ENCODE measurements at places on chromosomes 13 and 19.

- no peak for DNase-seq
Observed at GRCh38 chr13:103351035-103351828, 285.0 kb upstream of the SLC10A2 start.

DNA sequence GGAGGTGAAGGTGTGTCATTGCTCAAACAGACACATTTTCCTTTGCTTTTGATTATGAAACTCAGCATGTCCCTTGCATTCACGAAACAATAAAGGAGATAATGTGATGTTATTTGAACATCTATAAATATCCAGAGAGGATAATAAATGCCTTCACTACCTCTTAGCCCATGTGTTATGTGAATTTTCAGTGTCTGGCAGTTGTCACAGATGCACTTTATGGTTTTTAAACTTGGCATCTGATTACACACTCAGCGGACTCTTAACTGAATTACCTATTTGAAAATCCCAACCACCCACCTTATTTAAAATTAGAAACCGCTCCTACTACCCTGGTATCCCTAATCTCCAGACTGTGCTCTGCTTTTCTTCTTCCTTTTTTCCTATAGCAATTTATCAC lies 254.2 kb downstream of the COG6 start:
- no peak for DNase-seq

DNA sequence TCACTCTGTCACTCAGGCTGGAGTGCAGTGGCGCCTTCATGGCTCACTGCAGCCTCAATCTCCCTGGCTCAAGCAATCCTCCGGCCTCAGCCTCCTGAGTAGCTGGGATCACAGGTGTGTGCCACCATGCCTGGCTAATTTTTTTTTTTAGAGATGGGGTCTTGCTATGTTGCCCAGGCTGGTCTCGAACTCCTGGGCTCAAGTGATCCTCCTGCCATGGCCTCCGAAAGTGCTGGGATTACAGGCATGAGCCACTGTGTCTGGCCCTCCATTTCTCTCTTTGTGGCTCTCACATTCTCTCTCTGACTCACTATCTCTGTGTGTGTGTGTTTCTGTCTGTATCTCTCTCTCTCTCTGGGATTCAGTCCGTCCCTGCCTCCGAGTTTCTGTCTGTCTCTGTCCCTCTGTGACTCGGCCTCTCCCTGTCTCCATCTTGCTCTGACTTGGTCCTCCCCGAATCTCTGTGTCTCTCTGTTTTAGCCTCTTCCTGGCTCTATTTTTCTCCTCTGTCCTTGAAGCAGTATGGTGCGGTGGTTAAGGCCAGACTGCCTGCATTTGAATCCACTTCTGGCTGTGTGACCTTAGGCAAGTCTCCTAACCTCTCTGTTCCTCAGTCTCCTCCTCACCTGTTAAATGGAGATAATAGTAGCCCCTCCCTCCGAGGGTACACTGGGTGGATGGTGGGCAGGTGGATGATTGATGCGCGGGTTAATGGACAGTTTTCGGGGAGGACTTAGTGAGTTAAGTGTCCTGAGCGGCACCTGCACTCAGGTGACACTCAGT lies 11.0 kb downstream of the MEIS3 start:
- no peak for DNase-seq

GRCh38 chr19:33292595-33293254 lies 9.6 kb downstream of the CEBPA start:
- DNase-seq = no peak

DNA sequence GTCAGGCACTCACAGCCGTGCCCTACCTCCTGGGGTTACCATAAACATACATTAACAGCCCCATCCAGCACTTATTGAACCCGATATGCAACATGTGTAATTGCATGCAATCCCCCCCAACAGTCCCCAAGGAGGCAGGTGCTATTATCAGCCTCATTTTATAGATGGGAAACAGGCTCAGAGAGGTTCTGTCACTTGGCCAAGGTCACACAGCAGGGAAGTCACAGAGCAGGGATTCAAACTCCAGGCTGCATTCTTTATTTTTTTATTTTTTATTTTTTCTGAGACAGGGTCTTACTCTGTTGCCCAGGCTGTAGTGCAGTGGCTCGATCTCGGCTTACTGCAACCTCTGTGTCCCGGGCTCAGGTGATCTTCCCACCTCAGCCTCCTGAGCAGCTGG lies 38.4 kb upstream of the TNFAIP8L1 start:
- no peak for DNase-seq

- no peak for DNase-seq
Observed at GRCh38 chr19:7199613-7200533, 94.3 kb downstream of the INSR start.

- DNase-seq = no peak
Observed at GRCh38 chr19:40553885-40554857, 22.5 kb upstream of the SHKBP1 start.

- no peak for DNase-seq
Observed at GRCh38 chr13:38707460-38707859, 20.6 kb downstream of the FREM2 start.

GRCh38 chr13:29254626-29255370 lies 340.7 kb downstream of the SLC7A1 start:
- DNase-seq = no peak

- DNase-seq = no peak
Observed at GRCh38 chr13:86831084-86831483, 840.1 kb upstream of the SLITRK5 start.

DNA sequence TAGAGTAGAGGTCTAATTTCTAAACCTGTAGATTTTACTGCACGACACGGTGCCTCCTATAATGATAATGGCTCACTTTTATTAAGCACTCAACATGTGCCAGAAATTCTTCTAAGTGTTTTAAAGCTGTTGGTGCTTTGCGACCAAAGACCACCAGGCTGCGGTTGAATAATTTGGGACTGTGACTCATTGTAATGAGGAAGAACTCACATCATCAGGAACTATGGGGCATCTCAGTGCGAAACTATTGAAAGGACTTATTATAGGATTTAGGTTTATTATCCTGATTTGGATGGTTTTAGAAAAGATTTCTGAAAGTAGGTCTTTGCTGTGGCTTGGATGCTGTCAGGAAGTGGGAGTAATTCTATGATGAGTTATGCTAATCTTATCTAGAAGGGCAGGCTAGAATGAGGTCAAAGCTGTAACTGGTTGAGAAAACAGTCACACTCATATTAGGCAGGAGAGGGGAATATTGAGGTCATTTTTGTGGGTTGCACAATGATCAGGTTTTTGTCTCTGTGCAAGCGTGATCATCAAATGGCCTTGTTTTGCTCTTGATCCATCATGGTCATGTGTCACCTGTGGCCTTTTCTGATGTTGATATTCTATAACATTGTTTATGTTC lies 266.8 kb downstream of the PCDH20 start:
- no peak for DNase-seq

- DNase-seq = no peak
Observed at GRCh38 chr19:36051236-36051635, 2.8 kb downstream of the THAP8 start.

DNA sequence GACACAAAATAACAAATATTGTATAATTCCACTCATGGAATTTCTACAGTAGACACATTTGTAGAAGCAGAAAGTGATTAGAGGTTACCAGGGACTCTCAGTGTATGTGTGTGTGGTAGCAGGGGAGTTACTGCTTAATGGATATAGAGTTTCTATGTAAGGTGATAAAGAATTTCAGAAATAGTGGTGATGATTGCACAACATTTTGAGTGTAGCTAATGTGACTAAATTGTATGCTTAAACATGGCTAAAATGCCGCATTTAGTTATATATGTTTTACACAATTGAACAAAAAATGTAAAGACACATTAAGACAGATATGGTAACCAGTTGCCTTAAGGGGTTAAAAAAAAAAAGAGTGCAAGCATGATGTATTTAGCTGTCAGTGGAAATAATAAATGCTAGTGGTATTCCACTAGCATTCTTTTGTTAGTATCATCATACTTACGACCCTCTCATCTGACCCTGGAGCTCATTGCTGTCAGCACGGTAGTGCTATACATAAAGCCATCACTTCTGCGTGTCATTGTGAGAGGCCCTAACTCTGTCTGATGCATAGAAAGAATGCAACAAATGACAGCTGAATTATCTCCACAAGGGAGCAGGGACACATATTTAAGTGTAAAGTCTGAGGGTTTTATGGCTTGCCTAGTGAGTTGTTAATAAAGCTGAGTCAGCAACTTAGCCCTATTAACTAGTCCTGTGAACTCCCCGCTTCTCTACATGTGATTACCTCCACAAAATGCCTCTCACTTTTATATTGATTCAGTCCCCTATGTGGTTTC lies 134.1 kb upstream of the RXFP2 start:
- DNase-seq = no peak

DNA sequence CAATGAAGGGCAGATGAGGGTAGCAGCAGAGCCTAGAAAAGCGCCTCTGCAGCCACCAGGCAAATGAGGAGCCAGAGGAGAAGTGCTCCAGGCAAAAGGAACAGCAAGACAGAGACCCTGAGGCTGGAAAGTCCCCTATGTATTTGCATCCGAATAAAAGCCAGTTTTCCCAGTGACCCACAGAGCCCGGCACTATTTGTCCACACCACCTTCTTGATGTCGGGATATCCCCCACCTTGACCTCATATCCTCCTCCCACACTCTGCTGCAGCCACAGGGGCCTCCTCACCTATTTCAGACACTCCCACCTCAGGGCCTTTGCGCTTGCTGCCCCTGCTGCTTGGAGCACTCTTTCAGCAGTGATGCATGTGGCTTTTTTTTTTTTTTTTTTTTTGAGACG lies 6.6 kb downstream of the ATG4D start:
- no peak for DNase-seq

DNA sequence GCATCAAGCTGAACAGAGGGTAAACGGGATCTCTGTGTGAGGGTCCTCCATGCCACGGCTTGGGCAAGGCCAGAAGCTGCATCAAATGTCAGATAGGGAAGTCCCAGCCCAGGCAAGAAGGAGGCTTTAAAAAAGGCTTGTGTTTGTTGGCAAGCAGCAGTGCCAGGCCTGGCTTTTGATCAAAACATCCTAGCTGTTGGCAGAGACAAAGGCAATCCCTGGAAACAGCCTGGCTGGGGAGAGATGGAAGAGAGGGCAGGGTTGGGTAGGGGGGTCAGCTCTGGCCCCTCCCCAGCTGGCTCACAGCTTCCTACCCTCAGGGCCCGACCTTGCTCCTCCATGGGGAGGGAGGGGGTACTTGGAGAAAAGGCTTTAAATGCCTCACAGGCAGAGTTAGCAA lies 61.8 kb upstream of the KCTD15 start:
- DNase-seq = no peak

DNA sequence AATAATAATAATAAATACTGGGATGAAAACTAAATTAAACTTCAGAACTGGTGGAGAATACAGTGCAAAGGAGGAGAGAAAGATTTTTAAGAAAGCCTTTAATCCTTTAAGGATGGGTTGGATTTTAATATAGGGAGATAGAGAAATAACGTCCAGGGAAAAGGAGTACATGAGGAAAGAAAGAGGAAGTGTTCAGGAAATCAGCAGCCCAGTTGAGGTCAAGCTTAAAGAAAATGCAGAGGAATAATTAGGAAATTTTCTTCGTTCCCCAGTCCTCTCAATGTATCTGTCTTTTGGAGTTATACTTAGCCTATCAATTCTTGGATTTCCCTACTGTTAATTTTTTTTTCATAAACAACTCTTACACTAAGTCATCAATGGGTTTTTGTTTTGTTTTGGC lies 47.7 kb downstream of the INTS6 start:
- DNase-seq = no peak

DNA sequence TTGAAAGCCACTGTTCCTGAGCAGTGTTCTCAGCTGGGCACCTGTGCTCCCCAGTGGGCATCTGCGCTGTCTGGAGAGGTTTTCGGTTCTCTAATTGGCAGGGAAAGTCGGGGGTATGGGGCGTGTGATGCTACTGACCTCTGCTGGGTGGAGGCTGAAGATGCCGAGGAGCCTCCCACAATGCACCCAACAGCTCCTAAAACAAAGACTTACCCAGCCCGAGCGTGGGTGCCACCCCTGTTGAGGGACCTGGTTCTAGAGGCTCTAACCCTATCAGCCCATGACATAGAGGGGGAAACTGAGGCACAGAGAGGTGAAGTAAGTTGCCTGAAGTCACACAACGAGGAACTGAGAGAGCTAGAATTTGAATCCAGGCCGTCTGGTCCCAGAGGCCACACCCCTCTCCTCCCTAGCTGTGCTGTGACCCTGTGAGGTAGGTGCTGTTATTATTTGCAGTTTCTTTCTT lies 2.3 kb downstream of the SPACA4 start:
- DNase-seq = no peak

GRCh38 chr19:35115177-35115951 lies at the start of gene FXYD3:
Gene FXYD3 (plus strand): TSS chr19:35115823. CDS start chr19:35119377, 3,554 bp downstream.
- DNase-seq = no peak

GRCh38 chr19:55488986-55489710 lies 912 bp downstream of the SSC5D start:
- no peak for DNase-seq

- no peak for DNase-seq
Observed at GRCh38 chr13:20998649-20999415, 62.6 kb downstream of the LATS2 start.

All from NCI-H2081 treated with DMSO at 0.1 percent for 48 hours (cell line).